ENCODE measurements at places on chromosomes 3 and 15.

DNA sequence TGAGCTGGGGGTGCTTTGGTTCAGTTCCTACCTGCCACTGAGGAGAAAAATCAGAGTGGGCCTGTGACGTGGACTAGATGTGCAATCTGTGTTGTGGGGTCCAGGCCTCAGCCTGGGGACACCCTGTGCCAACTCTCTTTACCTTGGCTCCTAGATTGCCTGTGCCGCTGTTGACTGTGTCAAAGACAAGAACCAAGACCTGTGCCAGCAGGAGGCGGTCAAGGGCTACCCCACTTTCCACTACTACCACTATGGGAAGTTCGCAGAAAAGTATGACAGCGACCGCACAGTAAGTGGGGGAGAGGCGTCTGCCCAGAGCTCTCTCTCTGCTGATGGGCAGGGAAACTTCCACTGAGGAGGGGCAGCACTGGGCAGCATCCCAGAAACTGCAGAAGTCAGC lies 40.6 kb upstream of the SEC22A start:
- no peak for DNase-seq

- DNase-seq = no peak
Observed at GRCh38 chr3:54550221-54550977, 377.5 kb downstream of the LRTM1 start.

- DNase-seq = no peak
Observed at GRCh38 chr3:51954105-51954504, 1.1 kb upstream of the GPR62 start.

GRCh38 chr3:123148772-123149171 lies 53.0 kb upstream of the SEC22A start:
- DNase-seq = no peak

DNA sequence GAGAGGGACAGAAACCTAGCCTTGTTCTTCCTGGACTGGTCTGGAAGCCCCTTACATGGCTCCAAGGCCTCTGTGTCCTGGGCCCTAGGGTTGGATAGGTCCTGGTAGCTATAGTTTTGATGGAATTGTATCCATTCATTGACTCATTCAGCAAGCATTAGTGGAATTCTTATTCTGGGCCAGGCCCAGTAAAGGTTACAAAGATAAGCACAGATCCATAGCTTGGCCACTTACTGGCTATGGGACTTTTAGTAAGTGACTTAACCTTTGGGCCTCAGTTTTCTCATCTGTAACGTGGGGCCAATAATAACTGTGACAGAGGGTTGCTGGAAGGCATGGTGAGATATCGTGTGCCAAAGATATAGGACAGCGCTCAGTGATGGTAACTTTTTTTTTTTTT lies 13.6 kb upstream of the DAG1 start:
- DNase-seq = no peak

DNA sequence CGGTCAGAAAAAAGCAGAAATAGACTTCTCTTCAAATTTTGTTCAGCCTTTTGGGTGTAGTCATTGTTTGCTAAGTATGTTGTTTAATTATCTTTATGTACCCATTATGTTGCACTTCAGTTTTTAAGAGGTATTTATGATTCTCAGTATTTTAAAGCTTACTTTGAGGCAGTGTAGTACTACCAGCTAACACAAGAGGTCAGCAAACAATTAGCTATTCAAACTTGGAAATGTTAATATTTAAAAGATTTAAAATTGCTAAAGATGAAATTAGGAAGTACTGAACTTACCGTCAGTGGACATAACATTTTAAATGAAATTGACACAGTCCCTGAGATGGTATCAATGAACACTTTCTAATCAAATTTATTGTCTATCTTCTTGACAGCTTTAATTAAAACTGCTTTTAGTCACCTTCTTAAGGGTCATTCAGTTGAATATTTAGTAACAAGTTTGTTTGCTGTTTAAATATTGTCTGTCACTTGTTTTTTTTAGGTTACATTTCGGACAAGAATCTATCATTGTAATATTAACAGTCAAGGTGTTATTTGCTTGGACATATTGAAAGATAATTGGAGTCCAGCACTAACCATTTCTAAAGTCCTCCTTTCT lies 28.1 kb downstream of the NKIRAS1 start:
- no peak for DNase-seq

DNA sequence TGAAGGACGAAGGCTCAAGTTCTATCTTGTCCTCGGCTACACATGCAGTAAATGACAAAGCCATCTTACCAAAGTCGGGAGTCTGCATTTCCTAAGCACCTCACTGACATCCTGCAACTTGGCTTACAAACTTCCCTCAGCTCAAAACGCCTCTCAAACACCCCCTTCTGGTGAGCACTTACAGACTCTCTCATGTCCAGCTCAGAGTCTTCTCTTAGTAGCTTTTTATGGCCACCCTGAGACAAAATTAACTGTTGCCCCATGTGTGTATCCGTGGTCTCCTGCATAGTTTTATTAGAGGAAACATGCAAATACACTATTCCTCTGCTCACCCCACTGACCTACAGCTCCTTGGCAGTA lies 819.7 kb downstream of the FHIT start:
- no peak for DNase-seq

DNA sequence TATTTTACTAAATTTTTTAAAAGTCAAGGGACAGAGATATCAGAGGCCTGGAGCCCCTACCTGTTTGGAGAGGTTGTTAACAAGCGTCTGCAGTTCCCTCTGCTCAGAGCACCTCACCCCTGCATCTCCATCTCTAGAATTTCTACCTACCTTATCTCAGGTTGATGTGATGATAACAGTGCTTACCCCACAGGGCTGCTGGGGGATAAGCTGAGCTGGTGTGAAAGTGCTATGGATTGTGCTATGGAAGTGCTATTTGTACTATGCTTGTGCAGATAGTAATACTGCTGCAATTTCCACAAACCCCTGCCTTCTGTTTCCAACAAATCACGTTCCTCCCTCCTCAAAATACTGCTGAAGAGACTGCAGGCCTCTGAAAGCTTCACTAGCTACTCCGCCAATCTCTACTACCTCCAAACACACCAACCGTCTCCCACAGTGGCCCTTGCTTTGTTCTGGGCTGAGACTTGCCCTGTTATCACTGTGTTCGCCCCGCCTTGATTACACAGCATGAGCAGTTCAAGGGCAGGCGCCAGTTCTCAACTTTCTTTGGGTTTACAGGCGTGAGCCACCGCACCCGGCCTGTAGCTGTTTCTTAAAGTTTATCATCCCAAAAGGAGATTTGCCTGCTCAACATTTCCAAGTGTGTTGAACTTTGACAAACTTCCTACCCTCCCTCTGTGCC lies 28.4 kb upstream of the PARL start:
- DNase-seq = no peak

- no peak for DNase-seq
Observed at GRCh38 chr3:12237912-12238650, 50.8 kb upstream of the PPARG start.

GRCh38 chr15:25811481-25811906 lies 51.6 kb downstream of the ATP10A start:
- no peak for DNase-seq

DNA sequence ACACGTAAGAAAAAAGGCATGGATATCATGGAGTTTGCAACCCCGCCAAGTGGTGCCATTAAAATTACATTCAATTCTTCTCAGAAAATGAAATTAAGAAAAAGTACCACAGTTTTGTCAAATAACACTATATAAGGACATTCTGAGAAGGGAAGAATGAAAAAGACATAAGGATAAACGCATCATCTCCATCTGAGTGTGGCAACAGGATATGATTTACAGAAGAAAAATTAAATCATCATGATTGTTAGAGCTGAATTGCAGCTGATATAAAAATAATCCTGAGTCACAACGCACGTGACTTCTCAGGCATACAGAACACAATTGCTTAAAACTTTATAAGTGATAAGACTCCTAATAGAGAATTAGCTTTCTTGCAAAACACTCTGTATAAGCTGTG lies 133.8 kb downstream of the GREM1 start:
- DNase-seq = no peak

- DNase-seq = no peak
Observed at GRCh38 chr3:124075753-124076152, 83.8 kb upstream of the ROPN1 start.
